Kidney glomerular epithelial cell (primary cell): ENCODE measurements at places on chromosomes 6 and 20.

DNA sequence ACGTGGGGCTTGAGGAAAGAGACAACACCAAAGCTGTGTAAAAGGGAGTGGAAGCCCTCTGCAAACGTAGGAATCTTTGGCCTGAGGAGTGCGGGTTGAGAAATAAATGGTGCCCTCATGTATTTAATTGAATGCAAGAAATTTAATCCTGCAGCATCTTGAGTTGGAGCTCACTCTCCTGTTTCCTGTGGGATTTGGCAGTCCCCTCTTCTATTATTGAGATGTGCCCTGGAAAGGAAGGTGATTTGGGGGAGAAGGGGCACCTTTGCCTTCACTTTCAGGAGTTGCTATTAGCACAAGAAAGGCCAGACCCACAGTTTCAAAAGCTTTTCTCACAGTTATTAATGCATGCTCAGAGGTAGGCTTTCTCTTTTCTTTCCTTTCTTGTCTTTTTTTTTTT, 201.4 kb upstream of the HDDC2 start:
- DNase-seq = no peak

DNA sequence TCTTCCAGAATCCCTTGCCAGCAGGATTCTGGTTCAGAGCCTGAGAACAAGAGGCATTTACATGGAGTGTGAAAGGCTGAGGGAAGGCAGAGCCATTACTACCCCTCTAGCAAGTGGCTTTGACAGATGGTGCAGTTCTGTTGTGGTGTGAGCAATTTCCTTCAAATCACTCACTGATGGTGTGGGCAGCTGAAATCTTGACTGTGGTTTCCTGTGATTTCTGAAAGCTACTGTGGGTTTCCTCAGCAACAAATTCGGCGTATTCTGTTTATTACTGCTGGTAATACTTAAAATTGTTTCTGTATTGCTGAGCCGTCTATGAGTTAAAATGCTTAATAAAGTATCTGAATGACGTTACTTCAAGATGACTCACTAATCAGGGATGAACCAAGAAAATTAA, 181.5 kb upstream of the TCF21 start:
- no peak for DNase-seq

DNA sequence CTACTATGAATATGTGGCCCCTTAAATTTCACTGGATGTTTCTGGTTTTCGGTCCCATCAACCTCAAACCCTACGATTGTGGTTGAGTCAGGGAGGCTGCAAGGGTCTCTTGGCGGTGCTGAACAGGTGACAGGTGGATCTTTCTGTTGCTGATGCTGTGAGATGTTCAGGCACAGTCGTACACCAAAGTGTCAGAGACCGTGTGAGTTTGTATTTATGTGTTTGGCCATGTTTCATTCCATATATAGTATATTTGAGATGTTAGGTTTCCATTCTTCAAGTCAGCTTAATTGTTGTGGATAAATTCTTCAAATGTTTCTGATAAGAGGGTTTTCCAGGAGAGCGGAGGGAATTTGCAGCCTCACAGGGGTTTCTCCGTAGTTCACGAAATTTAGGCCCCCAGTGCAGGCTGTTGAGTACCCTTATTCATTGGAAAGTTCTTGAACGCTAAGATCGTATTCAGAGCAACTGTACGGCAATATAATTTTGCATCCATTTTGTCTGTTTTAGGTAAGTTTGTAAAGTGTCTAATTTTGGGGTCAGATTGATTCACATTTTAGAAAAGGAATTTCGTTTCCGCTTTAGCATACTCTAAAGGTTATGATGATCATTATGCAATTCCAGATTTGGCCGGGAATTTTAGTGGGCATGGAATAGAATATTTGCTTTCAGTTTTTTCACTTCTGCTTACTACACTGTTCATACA, 1.2 kb downstream of the TAB2 start:
- peak; percentile 51 for DNase-seq

- DNase-seq = peak; percentile 1
These were observed 618.6 kb downstream of the CBLN4 start for GRCh38 chr20:55386686-55387085.

- DNase-seq = no peak
These were observed 320.8 kb downstream of the TAF4 start for GRCh38 chr20:61744691-61745396.

- peak; percentile 82 for DNase-seq
These were observed 117.7 kb downstream of the RPS12 start for GRCh38 chr6:132931936-132932514.

- no peak for DNase-seq
These were observed 19.0 kb downstream of the PACSIN1 start for GRCh38 chr6:34484899-34485298.

DNA sequence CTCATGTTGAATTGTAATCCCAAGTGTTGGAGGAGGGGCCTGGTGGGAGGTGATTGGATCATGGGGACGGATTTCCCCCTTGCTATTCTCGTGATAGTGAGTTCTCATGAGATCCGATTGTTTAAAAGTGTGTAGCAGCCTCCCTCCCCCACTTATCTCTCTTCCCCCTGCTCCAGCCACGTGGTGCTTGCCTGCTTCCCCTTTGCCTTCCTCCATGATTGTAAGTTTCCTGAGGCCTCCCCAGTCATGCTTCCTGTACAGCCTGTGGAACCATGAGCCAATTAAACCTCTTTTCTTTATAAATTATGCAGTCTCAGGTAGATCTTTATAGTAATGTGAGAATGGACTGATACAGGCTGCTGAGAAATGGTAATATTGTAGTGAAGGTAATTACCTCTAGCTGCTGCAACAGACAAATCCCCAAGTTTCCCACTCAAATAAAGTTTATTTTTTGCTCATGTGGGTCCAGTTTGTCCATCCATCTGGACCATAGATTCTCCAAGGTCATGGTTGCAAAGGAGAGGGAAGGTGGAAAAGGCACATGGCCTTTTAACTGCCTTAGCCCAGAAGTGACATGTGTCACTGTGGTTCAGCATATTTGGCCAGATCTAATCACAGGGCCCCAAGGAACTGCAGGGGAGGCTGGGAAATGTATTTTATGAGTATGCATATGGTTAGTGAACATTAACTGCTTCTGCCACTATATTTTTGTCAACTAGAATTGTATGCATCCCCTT, 89.2 kb downstream of the TRMT11 start:
- DNase-seq = no peak

GRCh38 chr6:127496471-127496870, 22.7 kb downstream of the MTCL3 start:
- no peak for DNase-seq

DNA sequence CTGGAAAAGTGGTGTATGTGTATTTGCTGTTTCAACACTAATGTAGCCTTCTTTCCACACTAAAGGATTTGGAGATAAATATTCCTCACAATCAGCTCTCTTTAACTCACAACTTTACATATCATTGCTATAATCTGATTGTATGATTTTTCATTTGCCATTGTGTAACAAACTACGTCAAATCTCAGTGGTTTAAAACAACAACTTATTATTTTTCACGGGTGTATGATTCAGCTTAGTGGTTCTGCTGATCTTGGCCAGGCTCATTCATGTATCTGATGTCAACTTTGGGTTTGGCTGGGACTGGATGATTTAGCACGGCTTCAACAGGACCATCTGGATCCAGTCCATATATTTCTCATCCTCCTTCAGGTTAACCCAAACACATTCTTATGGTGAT, 55.4 kb upstream of the TMX4 start:
- DNase-seq = no peak

- no peak for DNase-seq
These were observed 181.1 kb downstream of the BCKDHB start for GRCh38 chr6:80287607-80288006.

DNA sequence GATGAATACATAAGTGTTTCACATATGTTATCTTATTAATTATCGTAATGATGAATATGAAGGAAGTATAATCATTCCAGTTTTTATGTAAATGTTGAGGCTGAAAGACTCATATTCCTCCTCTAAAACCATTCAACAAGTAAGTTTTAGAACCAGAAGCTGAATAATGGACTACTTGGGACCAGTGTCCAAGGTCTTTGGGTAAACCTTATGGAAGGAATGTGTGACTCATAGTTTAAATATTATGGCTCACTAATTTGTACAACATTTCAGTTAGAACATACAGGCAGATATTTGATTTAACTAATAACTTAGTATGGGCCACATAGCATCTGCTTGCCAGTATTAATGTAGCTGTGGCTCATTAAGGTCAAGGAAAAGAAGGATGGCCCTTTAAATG, 209.6 kb downstream of the TFAP2B start:
- DNase-seq = peak; percentile 25

GRCh38 chr6:158009935-158010585, 28.4 kb downstream of the SYNJ2 start:
- no peak for DNase-seq

DNA sequence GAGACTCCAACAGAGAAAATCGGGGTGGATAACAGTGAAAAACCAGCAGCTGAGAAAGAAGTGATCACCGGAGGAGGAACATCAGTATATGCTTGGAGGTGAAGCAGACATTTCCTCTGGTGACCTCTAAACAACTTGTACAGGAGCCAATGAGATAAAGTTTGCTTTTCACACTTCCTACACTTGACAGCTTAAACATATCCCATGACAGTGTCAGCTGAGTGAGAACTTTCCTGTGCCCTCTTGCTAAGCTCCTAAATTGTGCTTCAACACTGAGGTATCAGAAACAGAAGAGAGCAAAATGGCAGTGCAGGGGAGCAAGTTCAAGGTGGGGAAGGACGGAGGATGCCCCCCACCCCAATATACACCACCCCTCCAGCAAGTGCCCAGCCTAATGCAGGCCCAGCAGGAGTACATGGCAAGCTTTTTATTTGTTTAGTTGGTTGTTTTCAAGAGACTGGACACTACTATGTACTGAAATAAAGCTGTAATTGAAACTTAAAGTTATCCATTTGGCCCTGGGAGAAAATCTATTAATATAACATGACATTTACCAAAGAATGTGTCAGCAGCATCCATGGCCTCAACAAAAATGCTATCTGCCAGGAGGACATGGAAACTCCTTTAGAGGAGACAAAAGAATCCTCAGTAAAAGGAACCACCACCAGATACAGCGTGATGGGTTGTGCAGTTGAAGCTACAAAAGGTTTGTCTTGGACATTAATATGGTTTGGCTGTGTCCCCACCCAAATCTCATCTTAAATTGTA, 540.2 kb downstream of the PRKN start:
- DNase-seq = no peak

- DNase-seq = no peak
These were observed 27.1 kb downstream of the LBP start for GRCh38 chr20:38373231-38373867.

DNA sequence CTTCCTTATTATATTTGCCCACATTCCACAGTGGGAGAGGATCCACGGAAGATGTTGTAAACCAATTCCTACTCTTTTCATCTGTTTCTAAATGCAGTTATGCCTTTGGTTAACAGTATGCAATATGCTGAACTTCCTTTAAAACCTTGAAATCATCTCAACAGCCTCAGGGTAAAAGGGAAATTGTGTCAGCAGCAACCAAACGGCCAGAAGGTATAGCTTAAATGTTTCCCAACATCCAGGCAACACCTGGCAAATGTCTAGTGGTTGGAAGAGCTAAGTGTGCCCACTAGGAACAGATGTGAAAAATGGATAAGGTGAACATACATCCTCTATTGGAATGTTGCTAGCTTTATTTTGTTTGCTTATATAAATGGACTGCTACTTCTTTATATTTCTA, 164.8 kb downstream of the FAXC start:
- no peak for DNase-seq

DNA sequence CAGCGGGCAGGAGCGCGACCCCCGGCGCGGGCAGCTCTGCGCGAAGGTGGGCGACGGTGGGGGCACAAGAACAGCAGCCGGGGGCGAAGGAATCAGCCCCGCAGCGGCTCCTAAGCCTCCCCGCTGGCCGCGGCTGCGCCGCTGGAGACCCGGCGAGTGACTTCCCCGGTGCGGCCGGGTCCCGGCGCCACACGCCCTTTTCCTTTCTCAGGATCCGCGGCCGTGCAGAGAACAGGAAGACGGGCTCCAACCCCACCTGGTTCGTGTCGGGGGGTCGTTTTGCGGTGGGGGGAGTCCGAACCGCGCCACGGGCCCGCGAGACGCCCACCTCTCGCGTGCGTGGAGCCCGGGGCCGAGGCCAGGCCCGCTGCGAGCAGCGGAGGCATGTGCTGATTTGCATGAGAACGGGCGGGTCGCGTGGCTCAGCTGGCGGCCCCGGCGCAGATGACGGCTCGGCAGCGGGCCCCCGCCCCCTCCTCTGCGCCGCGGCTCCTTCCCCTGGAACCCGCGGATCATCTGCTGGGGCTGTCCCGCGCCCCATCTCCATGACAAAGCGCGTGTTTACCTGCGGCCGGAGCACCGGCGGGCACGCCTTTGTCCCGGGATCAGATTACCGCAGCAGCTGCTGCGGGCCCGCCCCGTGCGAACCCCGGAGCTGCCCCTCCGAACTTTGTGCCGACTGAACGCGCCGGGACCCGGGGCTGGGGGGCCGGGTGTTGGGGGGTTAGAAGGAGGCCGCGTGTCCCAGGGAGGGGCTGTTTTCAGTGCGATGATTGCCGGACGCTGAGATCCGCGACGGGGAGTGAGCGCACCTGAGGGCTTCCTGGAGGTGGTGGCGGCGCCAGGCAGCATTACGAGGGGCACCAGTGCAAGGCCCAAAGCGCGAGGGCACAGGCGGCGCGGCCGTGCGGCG, 4.9 kb upstream of the DLL1 start:
- DNase-seq = no peak

DNA sequence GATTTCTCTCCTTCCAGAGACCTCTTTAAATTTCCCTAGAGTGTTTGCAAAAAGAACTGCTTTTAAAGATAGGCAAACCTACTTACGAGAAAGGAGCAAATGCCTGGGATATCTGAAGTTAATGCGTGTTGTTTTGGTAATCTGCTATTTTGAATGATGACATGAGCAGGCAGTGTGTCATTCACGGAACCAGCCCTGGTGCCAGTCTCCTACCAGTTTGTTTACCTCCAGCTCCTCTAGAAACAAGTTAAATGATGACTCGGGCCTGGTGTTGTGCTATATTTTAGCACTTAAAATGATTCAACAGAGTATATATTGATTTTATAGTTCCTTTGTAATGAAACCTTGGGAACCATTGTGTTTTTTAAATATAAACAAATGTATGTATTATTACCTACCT, 41.1 kb upstream of the MAP3K4 start:
- peak; percentile 66 for DNase-seq

DNA sequence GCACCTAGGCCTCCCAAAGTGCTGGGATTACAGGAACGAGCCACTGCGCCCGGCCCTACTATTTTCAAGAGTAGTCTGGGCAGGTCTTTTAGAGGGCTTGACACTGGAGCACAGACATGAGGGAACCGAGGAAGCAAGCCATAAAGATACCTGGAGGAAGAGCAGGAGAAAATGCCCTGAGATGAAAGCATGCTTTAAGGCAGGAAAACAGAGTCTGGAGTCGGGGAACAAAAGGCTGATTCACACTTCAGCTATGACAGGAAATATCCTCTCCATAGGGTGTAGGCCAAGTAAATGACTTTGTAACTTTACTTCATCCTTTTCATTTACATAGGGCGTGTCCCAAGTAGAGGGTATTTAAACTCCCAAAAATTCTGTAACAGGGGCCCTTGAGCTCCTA, 4.3 kb upstream of the SERINC3 start:
- peak; percentile 36 for DNase-seq

DNA sequence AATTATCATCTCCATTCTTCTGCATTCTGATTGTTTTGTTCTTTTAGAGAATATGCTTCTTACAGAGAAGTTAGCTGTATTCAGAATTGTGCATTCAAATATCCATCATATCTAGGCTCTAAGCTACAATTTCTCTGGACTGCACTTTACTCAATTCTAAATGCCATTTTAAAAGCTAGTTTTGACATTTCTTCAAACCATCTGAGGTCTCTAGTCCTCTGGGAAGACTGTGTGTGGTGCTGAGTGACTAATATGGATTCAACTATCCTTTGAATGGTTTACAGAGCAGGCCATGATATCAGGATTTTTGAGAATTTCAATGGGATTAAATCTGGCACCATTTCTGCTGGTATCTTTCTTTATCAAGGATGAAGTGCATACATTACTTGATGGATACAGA, 285.7 kb downstream of the BTBD3 start:
- DNase-seq = no peak
